Activated naive CD8-positive, alpha-beta T cell treated with anti-CD3 and anti-CD28 coated beads for 36 hours (primary cell): ENCODE measurements at places on chromosomes 1 and 21. TPM values are rescaled to one million over a fixed set of nuclear protein-coding genes. Genes with fewer than 3 reads are reported as not detected.

DNA sequence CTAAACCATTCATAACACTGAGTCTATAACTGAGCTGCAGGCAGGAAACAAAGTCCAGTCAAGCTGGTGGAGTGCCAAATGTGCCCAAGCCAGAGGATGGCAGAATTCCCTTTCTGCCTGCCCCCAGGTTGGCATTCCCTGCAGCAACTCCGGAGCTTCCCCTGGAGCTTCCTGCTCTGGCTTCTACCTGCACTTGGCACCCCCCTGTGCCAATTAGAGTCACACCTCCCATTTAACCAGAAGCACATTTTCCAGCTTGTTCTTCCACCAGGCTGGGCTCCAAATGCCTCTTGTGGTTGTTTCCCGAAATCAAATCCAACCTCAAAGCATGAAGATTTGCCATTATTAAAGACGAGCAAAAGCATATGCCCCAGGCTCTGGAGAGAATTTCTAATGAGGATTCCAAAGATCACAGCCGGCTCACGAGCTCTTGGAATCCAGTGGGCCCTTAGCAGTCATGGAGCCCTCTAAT is 294.5 kb downstream of the RRAGC start:
- DNase-seq: no peak

- DNase-seq: no peak
Measured at GRCh38 chr1:220920967-220921366, 41.7 kb downstream of the HLX start.

DNA sequence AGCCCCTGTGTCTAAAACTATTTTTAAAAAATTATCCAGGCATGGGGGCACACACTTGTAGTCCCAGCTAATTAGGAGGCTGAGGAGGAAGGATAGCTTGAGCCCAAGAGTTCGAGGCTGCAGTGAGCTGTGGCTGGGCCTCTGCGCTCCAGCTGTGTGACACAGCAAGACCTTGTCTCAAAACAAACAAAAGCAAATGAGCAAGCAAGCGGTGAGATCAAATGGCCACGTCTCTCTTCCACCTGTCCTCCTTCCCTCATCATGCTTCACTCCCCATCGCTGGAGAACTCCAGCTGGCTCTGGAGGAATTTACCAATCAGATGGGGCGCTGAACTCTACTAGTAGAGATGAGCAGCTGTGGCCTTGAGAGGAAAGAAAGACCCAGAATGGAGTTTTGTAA is 14.0 kb upstream of the REN start:
- no peak for DNase-seq

CPLANE2 gene
- total RNA-seq: 2.2 TPM

C1orf141 gene
- not detected for total RNA-seq

USH2A gene
- not detected for total RNA-seq

NUP210L gene
- not detected for total RNA-seq

OR6Y1 gene
- not detected for total RNA-seq
